ENCODE measurements at places on chromosomes 5 and 9. TPM values are rescaled to one million over a fixed set of nuclear protein-coding genes. Genes with fewer than 3 reads are reported as not detected.

The MARCOL gene
- not detected for total RNA-seq

DNA sequence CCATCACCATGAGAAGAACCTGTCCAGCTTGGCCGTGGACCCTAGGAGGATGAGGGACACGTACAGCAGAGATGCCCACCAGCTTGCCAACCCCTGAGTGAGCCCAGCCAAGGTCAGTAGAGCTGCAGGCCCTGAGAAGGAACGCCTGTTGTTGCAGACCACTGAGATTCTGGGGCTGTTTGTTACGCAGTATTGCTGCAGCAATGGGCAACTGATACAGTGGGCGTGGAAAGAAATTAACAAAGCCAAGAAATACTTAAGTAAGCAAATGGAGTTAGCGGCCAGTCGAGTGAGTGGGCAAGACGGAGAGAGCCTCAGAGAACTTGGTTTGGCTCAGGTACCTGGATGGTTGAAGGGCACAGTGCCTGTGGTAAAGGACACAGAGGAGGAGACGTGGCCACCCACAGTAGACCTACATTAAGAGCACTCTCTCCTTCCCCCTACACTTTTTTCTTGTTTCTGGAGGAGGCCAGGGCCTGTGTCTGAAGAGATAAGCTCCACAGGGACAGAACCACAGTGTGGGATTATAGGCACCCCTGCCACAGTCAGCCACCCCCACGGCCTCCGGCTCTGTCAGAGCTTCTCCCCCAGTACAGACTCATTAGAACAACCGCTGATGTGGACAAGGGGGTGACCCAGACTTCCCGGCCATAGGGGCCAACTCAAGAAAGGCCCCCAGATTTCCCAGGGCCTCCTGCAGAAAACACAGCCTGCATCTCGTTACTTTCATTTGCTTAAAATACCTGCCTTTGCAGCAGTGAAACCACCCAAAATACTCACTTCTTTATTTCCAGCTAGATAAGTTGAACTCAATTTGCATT, 40.1 kb upstream of the GRHPR start:
- no peaks in the 10 kb centered on the region for H3K27me3 ChIP-seq
- no peaks in the 10 kb centered on the region for H3K36me3 ChIP-seq
- H3K4me1 ChIP-seq = no peaks in the 10 kb centered on the region
- H3K4me3 ChIP-seq = no peak overlapping the region
- DNase-seq = no peak

The CSF1R gene
- 5.8 TPM for total RNA-seq

The ECSCR gene
- total RNA-seq = not detected

- H3K36me3 ChIP-seq = no peaks in the 10 kb centered on the region
- H3K27me3 ChIP-seq = no peaks in the 10 kb centered on the region
Observed at GRCh38 chr5:137280656-137281055, 218.5 kb downstream of the SPOCK1 start.

- no peak overlapping the region for H3K27ac ChIP-seq
- no peaks in the 10 kb centered on the region for H3K27me3 ChIP-seq
Observed at GRCh38 chr5:1889321-1890065, 6.8 kb upstream of the IRX4 start.

GRCh38 chr5:1034421-1034905, 25.9 kb downstream of the NKD2 start:
- no peaks in the 10 kb centered on the region for H3K36me3 ChIP-seq
- no peaks in the 10 kb centered on the region for H3K27me3 ChIP-seq
- H3K27ac ChIP-seq = no peak overlapping the region
- no peak for DNase-seq
- no peaks in the 10 kb centered on the region for H3K4me1 ChIP-seq

- peaks cover 38% of the 10 kb centered on the region for H3K4me1 ChIP-seq
- no peaks in the 10 kb centered on the region for H3K27me3 ChIP-seq
- H3K4me3 ChIP-seq = no peak overlapping the region
Observed at GRCh38 chr5:80114860-80115259, 79.7 kb downstream of the THBS4 start.

The MED27 gene
- total RNA-seq = 24.7 TPM
